ENCODE measurements at places on chromosomes 2 and 18.

GRCh38 chr18:46224181-46224775 lies 120.1 kb downstream of the HAUS1 start:
- DNase-seq: no peak

DNA sequence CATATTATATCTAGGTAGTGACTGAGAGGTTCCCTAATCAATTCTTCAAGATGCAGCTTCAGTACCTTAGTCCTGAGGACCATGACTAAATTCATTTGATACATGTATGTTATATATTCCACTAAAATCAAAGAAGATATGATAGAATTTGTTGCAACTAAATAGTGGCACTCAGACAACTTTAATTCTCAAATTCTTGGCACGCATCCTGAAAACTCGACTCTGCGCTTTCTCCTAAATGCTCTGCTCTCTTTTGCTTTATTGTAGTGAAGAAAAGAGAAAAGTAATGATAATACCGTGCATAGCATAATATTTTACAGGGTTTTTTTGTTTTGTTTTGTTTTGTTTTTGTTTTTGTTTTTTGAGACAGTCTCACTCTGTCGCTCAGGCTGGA lies 475.3 kb downstream of the ARHGAP15 start:
- DNase-seq: no peak

DNA sequence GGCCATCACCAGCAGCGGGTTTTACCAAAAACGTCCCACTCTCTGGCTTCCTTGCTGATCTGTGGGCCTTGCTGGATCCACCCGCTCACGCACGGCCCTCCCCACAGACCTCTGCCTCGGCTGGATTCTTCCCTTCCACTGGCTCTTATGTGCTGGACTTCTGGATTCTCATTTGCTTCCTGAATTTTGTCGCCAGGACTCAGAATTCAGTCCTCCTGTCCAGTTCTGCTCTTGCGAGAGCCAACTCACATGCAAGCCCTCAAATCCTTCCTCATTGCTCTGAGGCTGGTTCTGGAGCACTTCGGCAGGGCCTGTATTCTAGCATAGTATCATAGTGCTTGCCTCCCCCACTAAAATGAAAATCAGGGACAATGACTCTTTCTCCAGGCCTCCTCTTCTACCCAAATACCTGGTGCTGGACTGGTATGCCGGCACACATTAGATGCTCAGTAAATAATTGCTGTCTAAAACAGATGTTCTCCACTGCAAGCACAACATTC lies 115.5 kb downstream of the ATL2 start:
- DNase-seq: no peak

DNA sequence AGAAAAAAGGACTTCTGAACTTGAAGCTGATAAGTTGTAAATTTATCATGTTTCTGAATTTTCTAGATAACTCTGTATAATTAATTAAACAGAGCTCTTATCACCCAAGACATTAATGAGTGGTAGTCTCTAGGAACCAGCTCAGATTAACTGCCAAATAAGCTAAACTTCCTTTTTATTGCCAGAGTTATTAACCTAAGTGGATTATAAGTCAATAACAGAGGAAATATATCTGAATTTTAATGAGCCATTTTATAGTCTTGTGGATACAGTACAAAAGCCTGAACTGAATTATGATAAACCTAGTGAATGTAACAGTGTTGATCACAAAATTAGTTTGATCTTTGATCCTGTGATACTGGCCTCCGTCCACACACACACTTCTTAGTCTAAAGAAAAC lies 111.5 kb downstream of the COMMD1 start:
- no peak for DNase-seq

DNA sequence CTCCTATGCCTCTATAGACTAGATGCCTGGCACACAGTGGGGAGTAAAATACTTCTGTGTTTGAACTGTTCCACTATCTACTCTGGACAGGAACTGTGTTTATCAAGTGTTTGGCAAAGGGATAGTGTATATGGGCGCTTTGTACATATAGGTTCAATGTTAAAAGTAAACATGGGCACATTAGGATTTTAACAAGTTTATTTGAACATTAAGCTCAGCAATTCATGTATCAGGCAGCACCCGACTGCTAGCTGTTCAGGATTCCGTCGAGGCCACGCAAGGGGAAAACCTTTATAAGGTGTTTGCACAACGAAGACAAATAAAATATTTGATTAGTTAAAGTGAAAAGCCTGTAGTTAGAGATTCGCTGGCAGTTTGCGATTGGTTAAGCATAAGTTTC lies 43.4 kb upstream of the ROCK2 start:
- no peak for DNase-seq

GRCh38 chr2:190701586-190701985 lies 52.7 kb downstream of the NAB1 start:
- no peak for DNase-seq

- no peak for DNase-seq
These were observed 165.3 kb downstream of the TNS1 start for GRCh38 chr2:217837530-217837929.

DNA sequence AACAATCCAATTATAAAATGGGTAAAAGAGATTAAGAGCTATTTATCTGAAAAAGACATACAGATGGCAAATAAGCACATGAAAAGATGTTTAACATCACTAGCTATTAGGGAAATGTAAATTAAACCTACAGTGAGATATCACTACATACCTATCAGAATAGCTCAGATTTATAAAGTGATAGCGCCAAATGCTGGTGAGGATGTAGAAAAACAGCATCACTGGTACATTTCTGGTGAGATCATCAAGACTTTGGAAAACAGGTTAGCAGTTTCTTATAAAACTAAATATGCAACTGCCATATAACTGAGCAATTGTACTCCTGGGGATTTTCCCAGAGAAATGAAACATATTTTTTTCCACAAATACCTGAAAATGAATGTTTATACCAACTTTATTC lies 100.4 kb downstream of the ACOXL start:
- no peak for DNase-seq

DNA sequence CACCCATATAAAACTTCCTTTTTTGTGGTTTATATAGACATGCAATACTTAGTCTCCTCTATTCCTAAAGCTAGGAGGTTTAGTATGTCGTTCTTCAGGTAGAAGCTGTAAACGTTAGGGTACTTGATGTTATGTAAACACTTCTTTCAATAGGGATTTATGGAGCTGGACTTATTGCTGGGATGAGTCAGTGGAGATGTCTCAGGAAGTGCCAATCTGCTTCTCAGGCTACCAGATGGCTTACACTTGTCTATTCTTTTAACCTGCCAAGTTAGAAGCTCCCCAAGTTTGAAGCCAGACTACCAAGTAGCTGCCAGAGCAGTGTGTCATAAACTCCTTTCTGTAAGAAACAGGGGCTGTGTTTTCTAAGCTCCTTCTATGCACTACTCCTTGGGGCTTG lies 756.5 kb upstream of the LRRTM1 start:
- DNase-seq: no peak

DNA sequence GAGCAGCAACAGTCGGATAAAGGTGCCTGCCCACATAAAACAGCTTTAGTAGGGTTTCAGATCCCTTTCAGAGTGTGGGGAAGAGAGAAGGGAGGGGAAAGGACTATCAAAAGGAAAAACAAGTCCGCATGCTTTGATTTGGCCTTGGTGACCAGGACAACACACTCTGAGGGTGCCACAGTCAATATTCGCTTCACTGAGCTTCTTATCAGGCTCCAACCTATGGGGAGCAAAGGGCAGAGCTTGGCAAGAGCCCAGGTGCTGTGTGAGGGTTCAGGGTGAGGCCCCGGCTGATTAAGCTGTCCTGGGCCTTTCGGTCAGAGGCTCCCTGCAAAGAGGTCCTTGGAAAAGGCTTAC lies 237.4 kb upstream of the SMAD2 start:
- DNase-seq: no peak

GRCh38 chr2:224398289-224398688 lies 3.6 kb downstream of the FAM124B start:
- no peak for DNase-seq

GRCh38 chr2:241375300-241375699 lies 19.2 kb downstream of the FARP2 start:
- no peak for DNase-seq

DNA sequence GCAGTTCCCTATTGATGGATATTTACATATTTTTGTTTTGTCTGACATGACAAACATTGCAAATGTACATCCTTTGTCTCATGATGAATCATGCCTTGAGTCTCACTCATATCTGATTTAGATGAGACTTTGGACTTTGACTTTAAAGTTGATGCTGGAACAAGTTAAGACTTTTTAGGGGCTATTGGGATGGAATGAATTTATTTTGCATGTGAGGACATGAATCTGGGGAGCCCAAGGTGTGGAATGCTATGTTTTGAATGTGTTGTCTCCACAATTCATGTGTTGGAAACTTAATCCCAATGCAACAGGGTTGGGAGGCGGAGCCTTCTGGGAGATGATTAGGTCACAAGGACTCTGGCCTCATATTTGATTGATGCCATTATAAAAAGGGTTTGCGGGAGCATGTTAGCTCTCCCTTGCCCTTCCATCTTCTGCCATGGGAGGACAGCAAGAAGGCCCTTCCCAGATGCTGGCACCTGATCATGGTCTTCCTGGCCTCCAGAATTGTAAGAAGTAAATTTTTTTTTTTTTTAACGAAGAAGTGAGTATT lies 29.1 kb upstream of the INO80D start:
- no peak for DNase-seq

DNA sequence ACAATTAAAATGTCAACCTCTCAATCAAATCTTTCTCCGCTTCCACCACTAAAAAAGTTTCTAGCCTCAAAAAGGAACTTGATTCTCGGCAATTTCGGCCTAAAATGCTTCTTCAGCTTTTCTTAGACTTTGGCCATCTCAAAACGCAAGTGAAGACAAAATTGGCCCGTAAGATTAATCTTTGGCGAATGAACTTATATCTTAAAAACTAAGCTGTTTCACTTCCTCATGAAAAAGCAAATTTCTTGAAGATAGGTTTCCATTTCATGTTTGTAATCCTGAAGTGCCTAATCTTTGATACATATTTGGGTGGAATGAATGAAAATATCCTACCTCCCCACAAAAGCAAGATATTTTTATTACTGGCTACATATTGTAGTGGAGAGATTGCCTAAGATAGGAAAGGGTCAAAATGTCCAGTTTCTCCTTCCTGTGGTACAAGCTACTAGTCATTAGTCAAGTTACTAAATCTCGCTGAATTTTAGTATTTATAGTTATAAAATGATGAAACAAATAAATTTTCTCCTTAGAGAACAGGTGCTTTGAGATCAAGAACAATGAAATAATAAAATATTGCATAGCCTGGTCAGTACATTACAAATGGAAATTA lies 85.4 kb upstream of the ZEB2 start:
- DNase-seq: no peak

- DNase-seq: no peak
These were observed 55.4 kb downstream of the CWC22 start for GRCh38 chr2:179951680-179952079.

GRCh38 chr2:150520887-150521664 lies 33.6 kb upstream of the RND3 start:
- DNase-seq: no peak

DNA sequence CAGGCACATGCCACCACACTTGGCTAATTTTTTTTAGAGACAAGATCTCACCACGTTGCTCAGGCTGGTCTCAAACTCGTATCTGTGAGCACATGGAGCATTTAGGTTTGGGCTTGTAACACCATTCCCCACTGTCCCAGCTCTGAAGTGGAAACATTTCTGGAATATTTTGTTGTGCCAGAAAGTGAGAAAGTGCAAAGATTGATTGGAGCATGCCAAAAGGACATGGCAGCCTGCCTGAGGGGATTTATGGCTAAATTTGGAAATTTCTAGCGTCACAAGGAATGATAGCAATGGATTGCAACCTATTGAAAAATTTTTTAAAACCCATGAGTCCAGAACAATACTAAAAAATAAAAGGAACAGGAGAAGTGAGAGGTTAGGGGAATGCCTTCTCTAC lies 136.8 kb downstream of the ESCO1 start:
- no peak for DNase-seq

- DNase-seq: no peak
These were observed 115.2 kb downstream of the AP1S3 start for GRCh38 chr2:223722226-223722625.

GRCh38 chr18:75199327-75199726 lies 9.6 kb downstream of the PTGR3 start:
- no peak for DNase-seq

DNA sequence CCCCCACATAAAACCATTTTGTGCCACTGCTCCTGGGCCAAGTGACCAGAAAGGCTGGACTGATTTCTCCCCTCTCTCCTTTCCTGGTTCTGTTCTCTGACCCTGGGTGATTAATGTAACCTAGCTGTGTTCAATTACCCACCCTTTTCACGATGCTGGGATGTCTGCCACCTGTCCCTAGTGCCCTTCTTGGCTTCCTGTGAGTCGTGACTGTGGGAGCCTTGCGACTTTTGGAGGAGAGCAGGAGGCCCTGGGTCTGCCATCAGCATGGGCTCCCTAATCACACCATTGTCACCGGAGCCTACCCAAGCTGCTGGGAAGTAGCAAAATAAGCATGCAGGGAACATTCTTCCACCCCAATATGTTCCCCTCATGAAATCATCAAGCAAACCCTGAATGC lies 38.3 kb downstream of the SRSF7 start:
- no peak for DNase-seq

GRCh38 chr2:37414470-37414949 lies 70.1 kb downstream of the QPCT start:
- DNase-seq: no peak
